ENCODE measurements at places on chromosomes 7 and 10.

GRCh38 chr10:84890706-84891105 is 562.3 kb downstream of the CCSER2 start:
- no peak for DNase-seq

- no peak for DNase-seq
Observed at GRCh38 chr7:83455612-83456011, 193.3 kb downstream of the SEMA3E start.

- DNase-seq: no peak
Observed at GRCh38 chr7:147803151-147803550, 787.4 kb upstream of the C7orf33 start.

DNA sequence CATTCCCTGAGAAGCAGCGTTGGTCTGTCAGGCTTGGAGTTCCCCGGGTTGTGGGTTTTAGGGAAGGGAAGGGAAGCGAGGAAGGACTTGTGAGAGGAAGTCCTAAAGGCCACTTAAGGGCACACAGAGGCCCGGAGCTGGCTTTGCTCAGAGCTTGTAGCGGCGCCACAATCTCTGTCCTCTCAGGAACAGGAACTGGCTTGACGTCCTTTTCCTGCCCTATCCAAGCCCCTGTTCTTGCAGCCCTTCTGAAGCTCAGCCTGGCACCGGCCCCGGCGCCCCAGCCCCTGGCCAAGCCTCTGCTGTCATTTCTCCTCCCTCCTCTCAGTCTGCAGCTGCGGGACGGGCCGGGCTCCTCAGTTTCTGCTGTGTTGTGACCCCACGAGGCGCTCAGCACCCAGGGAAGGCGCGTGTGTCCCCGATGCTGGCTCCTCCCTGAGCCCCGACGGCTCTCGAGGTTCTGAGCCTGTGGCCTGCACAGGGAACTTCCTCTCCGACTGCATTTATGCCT is at the start of gene GIMAP8:
TSS of gene GIMAP8 (plus strand) at position 140 of the 511 bp plus-strand sequence. CDS start 16,069 bp downstream, outside the sequence.
- DNase-seq: no peak

GRCh38 chr10:13815756-13816155 is 229.0 kb downstream of the PRPF18 start:
- no peak for DNase-seq

DNA sequence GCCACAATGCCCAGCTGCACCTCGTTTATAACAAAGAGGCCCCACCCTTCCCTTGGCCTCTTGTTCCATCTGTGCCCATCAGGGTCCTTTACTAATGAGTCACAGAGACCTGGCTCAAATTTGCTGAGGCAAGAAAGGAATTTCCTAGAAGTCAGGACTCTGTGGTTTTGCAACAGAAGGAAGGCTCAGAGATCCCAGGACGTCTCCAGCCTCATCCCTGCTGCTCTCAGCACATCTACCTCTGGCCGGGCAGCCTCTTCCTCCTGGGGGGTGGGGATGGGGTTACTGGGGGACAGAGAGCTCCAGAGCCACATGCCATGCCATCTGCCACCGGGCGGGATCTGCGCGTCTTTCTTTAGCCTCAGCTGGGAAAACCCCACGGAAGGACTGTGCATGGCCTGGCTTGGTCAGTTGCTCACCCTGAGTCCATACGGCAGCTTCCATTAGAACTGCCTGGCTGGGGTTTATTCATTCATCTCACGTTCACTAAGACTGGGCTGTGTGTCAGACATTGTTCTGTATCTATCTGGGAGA is 41.9 kb upstream of the PSMG3 start:
- DNase-seq: no peak

DNA sequence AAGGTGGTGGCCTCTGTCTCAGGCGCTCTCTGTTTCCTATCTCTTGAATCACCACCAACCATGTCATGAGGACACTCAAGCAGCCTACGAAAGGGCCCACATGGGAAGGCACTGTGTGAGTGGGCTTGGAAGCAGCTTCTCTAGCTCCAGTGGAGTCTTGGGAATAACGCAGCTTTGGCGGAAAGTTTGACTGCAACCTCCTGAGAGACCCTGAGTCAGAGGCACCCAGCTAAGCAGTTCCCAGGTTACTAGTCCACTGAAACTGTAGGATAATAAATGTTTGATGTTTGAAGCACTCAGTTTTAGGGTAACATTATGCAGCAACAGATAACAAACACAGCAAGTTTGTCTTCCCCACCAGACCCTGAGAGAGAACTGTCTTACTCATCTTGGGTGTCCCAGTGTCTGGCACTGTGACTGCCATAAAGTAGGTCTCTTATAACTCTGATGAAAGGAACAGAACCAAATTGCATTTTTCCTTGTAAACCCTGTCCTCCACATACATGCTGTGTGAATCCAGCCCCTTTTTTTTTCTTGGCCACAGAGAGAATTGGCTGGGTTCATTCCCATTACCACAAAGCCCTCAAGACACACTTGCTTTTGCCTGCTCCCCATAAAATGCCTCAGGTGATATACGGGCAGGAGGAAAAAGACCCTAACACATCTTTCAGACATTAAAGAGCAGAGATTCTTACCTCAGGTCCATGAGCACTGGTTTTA is 185.5 kb downstream of the ZNF365 start:
- no peak for DNase-seq

DNA sequence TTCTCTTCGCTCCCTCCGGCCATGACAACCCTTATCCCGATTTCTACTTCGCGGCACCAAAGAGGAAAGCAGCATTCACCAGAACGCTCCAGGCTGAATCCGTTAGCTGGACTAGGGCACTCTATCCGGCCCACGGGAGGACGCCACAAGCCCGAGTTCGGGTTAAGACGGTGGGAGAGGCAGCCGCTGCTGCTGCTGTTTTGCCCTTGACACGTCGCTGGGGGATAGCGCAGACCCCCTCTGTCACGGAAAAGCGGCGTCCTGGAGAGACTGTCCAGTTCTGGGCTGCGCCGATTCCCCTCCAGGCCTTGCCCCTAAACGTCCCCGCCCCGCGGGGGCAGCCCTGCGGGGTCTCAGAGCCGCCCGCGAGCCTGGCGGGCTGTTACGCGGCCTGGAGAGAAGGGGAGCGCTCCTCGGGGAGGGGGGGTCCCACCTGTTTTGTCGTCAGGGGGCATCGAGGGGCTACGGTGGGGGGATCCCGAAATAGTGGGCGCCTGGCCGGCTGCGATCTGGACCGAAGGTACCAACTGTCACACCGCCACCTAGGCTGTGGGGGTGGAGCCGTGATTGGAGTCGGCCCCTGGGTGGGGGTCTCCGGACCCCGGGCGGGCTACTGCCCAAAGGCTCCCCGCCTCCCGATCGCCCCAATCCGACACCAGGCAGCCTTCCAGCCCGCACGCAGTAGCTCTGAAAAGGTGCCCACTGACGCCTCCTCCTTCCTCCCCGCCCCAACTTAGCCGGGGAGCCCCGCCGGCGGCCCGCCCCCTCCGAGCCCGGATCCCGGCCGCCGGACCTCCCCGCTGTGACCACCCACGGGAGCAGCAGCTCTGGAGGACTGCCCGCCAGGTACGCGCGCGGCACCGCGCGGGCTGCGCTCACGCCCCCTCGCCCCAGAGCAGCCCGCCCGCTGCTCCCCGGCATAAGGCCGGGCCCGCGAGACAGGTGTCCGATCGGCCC is 772 bp downstream of the SGMS1 start:
- DNase-seq: no peak

GRCh38 chr7:104983076-104983577 is 30.9 kb upstream of the KMT2E start:
- DNase-seq: no peak

GRCh38 chr10:109239371-109239770 is 683.9 kb downstream of the XPNPEP1 start:
- no peak for DNase-seq

DNA sequence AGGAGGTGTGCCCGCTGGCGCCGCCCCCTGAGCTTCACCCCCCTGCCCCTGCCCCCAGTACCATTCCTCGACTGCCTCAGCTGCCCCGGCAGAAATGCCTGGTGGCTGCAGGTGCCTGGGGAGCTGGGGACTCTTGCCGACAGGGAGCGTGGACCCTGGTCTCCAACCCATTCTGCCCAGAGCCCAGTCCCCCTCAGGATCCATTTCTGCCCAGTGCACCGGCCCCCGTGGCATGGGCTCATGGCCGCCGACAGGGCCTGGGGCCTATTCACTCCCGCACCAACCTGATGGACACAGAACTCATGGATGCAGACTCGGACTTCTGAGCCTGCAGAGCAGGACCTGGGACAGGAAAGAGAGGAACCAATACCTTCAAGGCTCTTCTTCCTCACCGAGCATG is 12.7 kb upstream of the AHCYL2 start:
- no peak for DNase-seq

GRCh38 chr10:115129752-115130151 is 36.6 kb downstream of the ATRNL1 start:
- DNase-seq: no peak

- DNase-seq: no peak
Observed at GRCh38 chr10:5941579-5941978, 35.8 kb downstream of the IL15RA start.

DNA sequence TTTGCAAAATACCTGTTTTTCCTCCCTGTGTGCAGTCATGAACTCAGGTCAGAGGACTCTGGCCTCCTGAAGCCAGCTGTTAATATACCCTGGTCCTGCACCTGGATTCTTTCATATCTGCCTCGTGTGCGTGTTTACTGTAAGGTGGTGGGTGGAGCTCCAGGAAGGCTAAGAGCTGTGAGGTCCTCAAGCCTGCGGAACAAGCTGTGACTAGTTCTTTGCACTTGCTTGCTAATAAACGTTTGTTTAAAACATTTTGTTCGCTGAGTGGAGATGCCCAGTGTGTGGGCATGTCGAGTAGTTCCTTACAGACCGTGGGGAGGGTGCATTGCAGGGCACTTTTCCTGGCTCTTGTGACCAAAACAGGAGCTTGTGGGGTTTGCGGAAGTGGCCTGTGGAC is 139.0 kb downstream of the DOCK1 start:
- DNase-seq: no peak

DNA sequence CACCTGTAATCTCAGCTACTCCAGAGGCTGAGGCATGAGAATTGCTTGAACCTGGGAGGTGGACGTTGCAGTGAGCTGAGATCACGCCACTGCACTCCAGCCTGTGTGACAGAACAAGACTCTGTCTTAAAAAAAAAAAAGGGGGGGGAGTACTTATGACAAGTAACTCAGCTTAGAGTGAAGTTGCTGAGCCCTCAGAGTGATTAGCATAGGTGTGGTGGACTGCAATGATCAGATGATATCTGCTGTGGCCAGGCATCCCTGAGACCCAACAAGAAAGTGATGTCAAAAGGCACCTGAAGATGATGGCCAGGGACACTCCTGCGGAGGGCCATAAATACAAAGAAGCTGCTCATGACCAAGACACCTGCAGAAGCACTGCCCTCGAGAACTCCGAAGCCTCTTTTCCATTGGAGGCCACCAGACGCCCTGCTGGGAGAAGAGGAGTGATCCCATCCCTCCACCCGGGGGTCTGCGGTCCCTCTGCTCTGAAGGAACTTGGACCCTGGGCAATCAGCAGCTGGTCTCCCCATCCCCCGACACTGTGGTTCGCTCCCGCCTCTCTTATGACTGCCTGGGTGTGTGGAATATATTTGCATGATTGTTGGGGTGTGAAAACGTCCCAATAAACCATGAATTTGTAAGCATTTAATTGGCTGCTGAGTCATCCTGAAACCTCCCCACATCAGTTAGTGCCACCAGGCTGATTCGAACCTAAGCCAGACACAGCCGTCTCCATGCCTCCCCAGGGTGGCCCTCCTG is 46.0 kb downstream of the RASGEF1A start:
- DNase-seq: no peak

DNA sequence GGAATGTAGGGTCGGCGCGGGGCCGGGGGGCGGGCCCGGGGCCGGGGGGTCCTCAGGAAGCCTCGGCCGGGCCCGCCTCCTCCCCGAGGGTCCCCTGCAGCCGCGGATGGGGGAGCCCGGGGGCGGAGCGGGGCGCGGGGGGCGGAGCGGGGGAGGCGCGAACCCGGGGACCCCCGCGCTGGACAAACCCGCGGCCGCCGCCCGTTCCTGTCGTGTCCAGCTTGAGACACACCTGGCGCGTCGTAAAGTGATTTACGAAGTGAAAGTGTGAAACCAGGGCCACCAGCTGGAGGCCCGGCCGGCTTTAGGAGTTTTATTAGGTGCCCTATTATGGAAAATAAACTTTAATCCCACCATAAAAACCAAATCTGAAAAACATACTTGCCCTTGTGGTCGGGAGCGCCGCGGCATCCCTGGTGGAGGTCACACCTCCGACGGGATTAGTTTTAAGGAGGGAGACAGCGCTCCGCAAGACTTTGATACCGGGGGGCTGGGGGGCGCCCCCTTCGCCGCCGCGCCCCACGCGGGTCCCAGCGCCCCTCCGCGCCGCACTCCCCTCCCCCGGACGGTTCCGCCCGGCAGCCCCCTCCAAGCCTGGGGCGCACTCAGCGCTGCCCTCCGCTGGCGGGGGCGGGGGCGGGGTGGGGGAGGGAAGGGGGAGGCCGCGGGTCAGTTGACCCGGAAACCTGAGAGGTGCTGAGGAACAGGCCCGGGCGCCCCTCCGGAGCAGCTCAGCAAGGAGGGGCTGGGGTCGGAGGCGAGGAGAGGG is 10.3 kb downstream of the MNX1 start:
- DNase-seq: no peak

- no peak for DNase-seq
Observed at GRCh38 chr10:31383810-31384588, 65.0 kb downstream of the ZEB1 start.

DNA sequence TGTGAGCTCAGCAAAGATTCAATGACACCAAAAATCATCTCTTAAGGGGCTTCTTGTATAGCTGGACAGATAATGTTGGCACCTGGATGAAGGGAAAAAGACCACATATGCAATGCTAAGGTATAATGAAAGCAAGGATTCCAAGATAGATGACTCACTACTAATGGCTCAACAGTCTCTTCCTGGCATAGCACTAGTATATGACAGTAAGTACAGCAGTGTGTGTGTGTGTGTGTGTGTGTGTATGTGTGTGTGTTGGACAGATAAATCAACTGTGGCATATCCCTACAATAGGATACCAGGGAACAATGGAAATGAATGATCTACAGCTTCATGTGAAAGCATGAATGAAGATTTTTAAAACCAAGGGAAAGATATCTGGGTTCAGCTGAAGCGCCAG is 257.1 kb downstream of the SFMBT2 start:
- no peak for DNase-seq

- DNase-seq: no peak
Observed at GRCh38 chr7:55179931-55180682, 161.3 kb downstream of the EGFR start.

DNA sequence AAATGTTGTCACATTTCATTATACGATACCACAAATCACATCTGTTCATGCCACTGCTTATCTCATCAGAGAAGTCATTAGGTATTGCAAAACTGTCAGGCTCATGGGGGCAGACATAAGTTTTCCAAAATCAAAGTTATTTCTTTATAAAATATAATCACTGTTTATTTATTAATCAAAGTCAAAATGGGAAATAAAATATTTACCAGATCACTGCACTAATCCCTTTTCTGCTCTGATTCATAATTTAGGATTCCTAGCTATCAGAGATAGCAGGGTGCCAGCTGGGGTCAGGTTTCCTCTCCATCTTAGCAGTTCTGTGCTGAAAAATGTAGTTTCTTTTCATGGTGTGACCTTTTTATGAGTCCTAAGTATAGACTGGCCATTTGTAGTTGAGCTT is 117.7 kb upstream of the LANCL2 start:
- DNase-seq: no peak

GRCh38 chr10:11297136-11297535 is 279.5 kb downstream of the CELF2 start:
- no peak for DNase-seq
